ENCODE measurements at places on chromosomes 1 and 21. TPM values are rescaled to one million over a fixed set of nuclear protein-coding genes. Genes with fewer than 3 reads are reported as not detected.

The DNAJC28 gene
- 0.39 TPM for total RNA-seq

DNA sequence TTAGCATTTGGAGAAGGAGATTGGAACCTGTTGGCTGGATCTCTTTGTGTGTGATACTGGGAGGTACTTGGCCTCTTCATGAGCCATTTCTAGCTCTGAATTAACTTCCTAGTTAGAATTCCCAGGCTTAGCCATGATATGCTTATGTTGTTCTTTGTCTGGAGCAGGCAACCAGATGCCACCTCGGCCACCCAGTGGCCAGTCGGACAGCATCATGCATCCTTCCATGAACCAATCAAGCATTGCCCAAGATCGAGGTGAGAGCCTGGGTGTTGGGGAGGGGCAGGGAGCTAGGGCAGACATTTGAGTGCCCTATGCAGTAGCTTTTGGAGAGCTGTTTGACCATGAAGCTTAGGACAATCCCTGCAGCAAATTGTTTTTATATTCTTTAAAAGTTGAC, 26.5 kb upstream of the PIGV start:
- peaks cover 94% of the 10 kb centered on the region for H3K36me3 ChIP-seq
- no peaks in the 10 kb centered on the region for H3K27me3 ChIP-seq
- H3K4me3 ChIP-seq: no peak overlapping the region
- no peak for DNase-seq
- H3K27ac ChIP-seq: no peak overlapping the region

- no peak overlapping the region for H3K27ac ChIP-seq
- no peak overlapping the region for H3K4me3 ChIP-seq
- H3K27me3 ChIP-seq: peaks cover 1% of the 10 kb centered on the region
- H3K36me3 ChIP-seq: no peaks in the 10 kb centered on the region
- DNase-seq: no peak
Observed at GRCh38 chr1:220817907-220818306, 31.2 kb downstream of the MTARC1 start.

The GBP7 gene
- not detected for total RNA-seq

DNA sequence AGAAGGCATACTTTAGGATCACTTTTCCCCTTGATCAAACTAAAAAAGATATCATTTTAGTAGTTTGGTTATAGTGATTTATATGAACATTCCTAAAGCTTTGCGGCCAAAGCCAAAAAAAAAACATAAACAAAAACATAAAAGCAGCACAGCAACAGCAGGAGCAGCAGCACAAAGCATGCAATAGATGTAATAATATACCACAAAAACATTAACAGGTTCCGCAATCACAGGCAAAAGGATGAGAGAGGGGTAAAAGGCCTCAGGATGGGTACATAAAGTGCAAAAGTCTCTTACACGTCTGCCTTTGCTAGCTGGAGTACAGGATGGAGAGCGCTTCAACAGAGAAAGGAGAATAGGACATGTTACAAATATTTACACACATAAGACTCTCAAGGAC, 119.0 kb downstream of the COQ8A start:
- DNase-seq: peak; percentile 22
- H3K36me3 ChIP-seq: peaks cover 11% of the 10 kb centered on the region
- H3K27me3 ChIP-seq: no peaks in the 10 kb centered on the region
- H3K4me3 ChIP-seq: no peak overlapping the region

DNA sequence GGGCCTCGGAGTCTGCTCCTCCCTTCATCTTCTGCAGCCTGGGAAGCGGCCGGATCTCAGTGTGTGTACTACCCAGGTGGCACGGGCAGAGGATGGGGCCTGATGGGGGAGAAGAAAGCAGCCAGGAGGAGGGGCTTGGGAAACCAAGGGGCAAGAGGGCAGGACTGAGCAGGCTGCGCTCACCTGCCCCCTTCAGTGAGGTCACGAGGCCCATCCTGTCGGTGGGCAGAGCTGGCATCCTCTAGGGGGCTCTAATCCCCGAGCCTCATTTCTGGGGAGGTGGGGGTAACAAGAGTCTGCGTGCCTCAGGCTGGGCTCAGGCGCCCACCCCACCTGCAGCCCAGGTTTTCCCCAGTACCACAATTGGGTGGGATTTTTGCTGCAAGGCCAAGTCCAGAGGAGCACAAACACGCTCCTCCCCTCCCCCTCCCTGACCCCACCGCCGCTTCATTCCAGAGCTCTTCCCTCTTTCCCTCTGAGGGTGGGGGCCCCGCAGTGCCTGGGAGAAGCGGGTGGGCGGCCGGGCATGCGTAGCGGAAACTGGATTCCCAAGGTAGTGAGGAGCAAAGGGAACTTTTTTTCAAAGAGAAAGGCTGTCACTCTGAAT, 1.8 kb upstream of the WNT3A start:
- peaks cover 4% of the 10 kb centered on the region for H3K36me3 ChIP-seq
- no peak for DNase-seq
- H3K4me1 ChIP-seq: peaks cover 10% of the 10 kb centered on the region
- no peak overlapping the region for H3K4me3 ChIP-seq
- no peak overlapping the region for H3K27ac ChIP-seq

The CSRP1 gene
- total RNA-seq: 263 TPM

DNA sequence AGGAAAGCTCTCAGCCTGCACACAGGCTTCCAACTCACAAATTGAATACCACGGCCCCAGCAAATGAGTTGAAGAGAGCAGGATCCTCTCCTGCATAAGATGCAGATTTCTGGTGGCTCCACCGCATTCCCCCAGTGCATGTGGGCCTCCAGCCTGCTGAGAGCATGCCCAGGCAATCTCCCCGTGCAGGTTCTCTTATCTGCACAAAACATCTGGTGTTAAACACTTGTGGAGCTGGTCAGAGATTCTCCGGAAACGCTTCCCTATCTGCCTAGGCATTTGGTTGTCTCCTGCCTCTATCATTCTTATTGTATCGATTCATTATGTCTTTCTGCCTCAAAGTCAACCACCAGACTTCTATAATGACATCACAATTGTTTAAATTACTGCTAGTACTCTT, 1349.0 kb upstream of the B3GALT2 start:
- H3K4me1 ChIP-seq: no peaks in the 10 kb centered on the region
- H3K27me3 ChIP-seq: no peaks in the 10 kb centered on the region
- no peak overlapping the region for H3K4me3 ChIP-seq
- DNase-seq: no peak

GRCh38 chr1:245201201-245201600, 46.4 kb downstream of the KIF26B start:
- H3K36me3 ChIP-seq: no peaks in the 10 kb centered on the region
- H3K4me3 ChIP-seq: no peak overlapping the region
- peak overlapping the region; percentile 9 for H3K27ac ChIP-seq
- H3K4me1 ChIP-seq: peaks cover 10% of the 10 kb centered on the region

- H3K27ac ChIP-seq: peak overlapping the region; percentile 73
- H3K4me1 ChIP-seq: peaks cover 33% of the 10 kb centered on the region
- no peaks in the 10 kb centered on the region for H3K36me3 ChIP-seq
- H3K4me3 ChIP-seq: no peak overlapping the region
- H3K27me3 ChIP-seq: no peaks in the 10 kb centered on the region
Observed at GRCh38 chr1:189659731-189660130, 817.9 kb downstream of the BRINP3 start.

GRCh38 chr1:26032656-26033357, 11.2 kb downstream of the EXTL1 start:
- H3K4me1 ChIP-seq: peaks cover 11% of the 10 kb centered on the region
- H3K4me3 ChIP-seq: no peak overlapping the region
- H3K36me3 ChIP-seq: no peaks in the 10 kb centered on the region
- H3K27ac ChIP-seq: no peak overlapping the region
- DNase-seq: no peak
- no peaks in the 10 kb centered on the region for H3K27me3 ChIP-seq

DNA sequence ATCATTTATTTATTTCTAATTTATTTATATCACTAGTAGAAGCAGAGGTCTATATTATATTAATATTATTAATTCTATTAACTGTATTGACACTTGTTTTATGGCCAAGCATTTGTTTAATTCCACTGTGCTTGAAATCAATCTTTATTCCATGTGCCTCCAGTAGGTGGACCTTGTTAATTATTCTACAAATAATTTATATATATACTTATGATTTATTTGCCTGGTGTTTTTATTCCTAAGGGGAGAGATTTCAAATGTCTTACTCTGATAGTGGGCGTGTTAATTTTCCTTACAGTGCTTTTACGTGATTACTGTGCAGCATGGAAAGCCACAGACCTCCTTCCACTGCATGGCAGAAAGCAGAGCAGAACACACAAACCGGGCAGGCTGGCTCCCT, 17.5 kb upstream of the OR6N2 start:
- no peak overlapping the region for H3K4me3 ChIP-seq
- no peak overlapping the region for H3K27ac ChIP-seq
- peaks cover 89% of the 10 kb centered on the region for H3K27me3 ChIP-seq
- DNase-seq: no peak
- H3K4me1 ChIP-seq: no peaks in the 10 kb centered on the region
- H3K36me3 ChIP-seq: no peaks in the 10 kb centered on the region

The AADACL4 gene
- not detected for total RNA-seq

- H3K4me3 ChIP-seq: peak overlapping the region; percentile 100
- peak overlapping the region; percentile 98 for H3K27ac ChIP-seq
- no peak for DNase-seq
Observed at GRCh38 chr1:167219194-167219593, 1.5 kb upstream of the POU2F1 start.

DNA sequence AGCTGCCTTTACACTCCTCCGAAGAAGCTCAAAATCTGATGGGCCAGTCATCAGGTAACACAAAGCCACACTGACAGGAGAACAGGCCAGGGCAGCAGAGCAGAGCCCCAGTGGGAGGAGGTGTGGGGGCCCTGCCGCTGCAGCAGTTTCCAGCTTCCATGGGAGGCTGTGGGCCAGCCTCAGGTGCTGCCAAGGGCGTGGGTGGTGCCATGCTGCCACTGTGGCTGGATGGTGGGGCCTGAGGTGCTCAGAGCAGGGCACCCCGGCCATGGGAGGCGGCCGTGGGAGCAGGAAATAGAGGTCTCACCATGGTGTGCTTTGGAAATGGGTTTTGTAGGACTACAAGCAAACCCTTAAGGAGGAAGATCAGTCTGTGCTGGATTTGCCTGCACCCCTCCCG, 50.8 kb upstream of the COL6A1 start:
- H3K36me3 ChIP-seq: peaks cover 11% of the 10 kb centered on the region
- peaks cover 4% of the 10 kb centered on the region for H3K27me3 ChIP-seq
- no peak overlapping the region for H3K4me3 ChIP-seq
- DNase-seq: no peak
- H3K4me1 ChIP-seq: no peaks in the 10 kb centered on the region

DNA sequence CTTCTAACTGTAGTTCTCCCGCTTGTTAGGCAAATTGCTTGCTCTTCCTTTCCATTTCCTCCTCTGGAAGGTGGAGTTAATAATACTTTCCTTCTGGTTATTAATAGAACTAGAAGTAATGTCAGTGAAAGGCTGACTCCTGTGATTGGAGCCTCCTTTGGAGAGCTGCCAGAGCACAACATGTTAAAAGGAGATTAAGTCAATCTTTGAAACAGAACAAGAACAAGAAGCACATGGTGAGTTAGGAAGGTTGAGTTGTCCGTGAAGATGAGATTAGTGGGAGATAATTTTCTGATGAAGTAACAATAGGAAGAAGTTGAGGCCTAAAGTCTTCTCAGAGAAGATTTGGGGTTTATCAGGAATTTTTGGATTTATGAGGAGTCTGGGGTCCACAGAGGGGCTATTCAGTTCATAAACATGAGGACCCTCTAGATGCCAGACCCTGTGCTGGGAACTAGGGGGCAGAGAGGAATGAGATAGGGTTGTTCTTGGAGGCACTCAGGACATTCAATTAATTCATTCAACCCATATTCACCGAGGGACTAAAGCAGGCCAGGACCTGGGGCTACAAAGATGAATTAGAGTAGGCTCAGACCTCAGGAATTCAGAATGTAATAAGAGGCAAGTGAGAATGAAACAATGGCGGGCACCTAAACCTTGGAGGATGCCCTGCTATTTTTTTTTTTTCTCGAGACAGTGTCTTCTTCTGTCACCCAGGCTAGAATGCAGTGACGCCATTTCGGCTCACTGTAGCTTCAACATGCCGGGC, 40.7 kb upstream of the DHCR24 start:
- H3K4me1 ChIP-seq: peaks cover 18% of the 10 kb centered on the region
- peaks cover 8% of the 10 kb centered on the region for H3K27me3 ChIP-seq
- H3K4me3 ChIP-seq: no peak overlapping the region

The SPRR2E gene
- not detected for total RNA-seq
